NCI-H526 treated with DMSO at 0.1 percent for 48 hours (cell line): ENCODE measurements at places on chromosomes 2 and 18.

DNA sequence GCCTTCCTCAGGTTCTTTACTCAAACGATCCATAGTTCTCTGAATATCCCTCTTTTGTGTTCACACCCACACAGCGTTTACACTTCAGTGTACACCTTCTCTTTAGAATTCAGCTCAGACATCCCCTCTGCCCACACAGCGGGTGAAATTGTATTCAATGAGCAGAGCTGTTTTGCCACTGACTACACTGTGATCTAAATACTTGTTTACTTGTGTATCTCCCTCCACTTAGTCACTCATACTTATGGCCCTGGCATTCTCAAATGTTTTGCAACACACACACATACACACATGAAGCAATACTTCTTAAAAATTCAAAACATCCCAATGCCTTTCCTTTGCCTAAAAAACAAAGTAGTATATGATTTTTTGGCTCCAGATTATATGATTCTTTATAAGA lies 297.1 kb downstream of the TMX3 start:
- DNase-seq = no peak

DNA sequence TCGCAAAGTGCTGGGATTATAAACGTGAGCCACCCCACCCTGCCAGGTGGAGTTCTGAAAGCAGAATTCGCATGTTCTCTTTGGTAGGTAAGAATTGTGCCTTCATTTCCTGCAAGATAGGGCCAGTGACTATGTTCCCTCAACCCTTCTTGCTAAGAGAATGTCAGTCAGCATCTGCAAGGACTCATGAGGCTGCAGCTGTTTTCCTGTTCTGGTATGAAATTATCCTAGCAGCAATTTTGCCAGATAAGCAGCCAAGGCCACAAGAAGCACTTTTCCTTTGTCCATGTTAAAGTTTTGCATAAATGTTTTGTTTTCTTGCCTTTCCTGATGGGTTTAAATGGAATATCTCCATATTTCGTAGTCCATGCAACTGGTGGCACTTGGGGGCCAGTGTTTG lies 6.8 kb upstream of the ARHGAP28 start:
- DNase-seq = no peak

- DNase-seq = no peak
Observed at GRCh38 chr18:12772111-12772510, 69.3 kb downstream of the PSMG2 start.

DNA sequence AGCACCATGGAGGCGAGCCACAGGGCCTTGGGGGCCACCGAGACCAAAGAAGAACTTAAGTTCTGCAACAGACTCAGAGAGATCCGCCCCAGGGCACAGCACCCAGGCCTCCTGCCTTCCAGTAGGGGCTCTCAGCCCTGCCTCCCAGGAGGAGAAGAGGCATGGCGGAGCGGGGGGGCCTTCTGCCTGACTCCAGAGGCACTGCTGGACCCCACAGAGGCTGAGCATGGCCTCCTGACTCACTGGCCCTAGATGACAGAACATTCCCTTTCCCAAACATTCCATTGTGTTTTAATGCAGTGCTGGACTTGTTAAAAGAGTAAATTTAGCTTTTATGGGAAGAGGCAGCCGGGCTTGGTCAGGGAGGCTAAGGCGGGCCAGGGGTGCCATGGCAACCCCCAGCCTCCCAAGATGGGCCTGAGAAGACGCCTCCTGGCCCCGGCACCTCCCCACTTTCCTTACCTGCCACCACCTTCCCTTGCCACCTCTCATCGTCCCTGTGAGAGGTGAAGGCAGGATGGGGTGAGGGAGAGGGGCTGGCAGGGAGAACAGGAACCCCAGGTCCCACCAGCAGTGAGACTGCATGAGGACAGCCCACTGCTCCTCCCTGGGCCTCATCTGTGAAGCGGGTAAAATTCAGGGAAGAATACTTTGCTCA lies 65.4 kb downstream of the SMAD7 start:
- no peak for DNase-seq

- DNase-seq = no peak
Observed at GRCh38 chr2:152557273-152557888, 159.9 kb downstream of the PRPF40A start.

DNA sequence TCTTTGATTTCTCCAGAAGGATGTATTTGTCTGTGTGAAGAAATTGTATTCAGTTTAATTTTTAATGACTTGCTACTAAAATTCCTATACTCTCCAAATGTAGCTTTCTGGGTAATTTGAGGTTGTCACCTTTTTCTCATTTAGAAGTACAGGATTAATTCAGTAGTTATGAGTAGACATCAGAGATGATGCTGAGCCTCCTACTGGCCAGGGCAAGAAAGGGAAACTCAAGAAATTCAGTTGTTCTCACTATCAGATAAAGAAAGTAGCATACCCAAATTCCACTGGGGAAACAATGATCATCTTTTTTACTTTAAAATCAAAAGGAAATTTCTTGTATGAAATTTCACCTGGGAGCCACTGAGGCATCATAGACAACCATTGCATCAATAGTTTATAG lies 199.4 kb downstream of the SATB2 start:
- no peak for DNase-seq

GRCh38 chr2:43074592-43075053 lies 151.8 kb downstream of the ZFP36L2 start:
- DNase-seq = no peak

GRCh38 chr2:216094701-216095100 lies 13.0 kb downstream of the TMEM169 start:
- no peak for DNase-seq

DNA sequence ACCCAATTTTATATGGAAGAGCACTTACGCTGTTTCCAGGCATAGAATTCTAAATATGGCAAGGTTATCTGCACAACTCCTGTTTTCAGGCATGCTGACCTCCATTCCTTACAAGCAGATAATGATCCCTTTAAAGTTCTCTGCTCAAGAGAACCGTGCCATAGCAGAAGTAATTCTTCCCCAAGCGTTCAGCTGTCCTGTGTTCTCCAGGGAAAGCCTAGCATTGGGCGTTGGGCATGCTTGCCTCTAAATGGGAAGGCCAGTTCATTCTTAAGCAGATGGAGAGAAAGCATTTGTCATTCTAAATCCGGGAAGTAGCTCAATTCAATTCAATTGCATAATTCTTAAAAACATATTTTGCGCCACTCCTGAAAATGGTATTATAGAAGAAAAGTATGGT lies 55.7 kb upstream of the EML4 start:
- DNase-seq = no peak
